ENCODE measurements at places on chromosomes 7 and 10.

DNA sequence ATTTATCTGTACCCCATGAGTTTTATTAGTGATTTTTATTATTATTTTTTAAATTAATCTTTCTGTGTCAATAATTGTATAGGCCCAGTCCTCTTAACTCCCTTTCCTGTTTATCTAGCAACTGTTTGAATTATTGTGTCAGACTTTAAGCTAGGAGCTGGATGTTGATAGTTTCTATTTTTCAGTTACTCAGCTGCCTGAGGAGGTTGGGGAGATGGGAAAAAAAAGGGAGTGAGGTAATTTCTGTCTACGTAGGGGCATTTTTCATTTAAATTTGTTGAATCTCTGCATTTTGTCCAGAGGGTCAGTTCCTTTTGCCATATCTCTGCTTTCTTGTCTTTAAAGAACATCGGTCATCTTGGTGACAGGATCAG, 5.0 kb upstream of the ZNF518A start:
- peaks cover 6% of the 10 kb centered on the region for H3K4me1 ChIP-seq
- H3K27me3 ChIP-seq, result peaks cover 8% of the 10 kb centered on the region
- DNase-seq, result no peak
- H3K36me3 ChIP-seq, result peaks cover 4% of the 10 kb centered on the region
- H3K4me3 ChIP-seq, result no peak overlapping the region

- H3K4me3 ChIP-seq, result no peak overlapping the region
- no peak overlapping the region for H3K27ac ChIP-seq
- no peaks in the 10 kb centered on the region for H3K36me3 ChIP-seq
- H3K4me1 ChIP-seq, result no peaks in the 10 kb centered on the region
- DNase-seq, result no peak
- H3K27me3 ChIP-seq, result no peaks in the 10 kb centered on the region
Measured at GRCh38 chr10:1559311-1559710, 178.0 kb downstream of the ADARB2 start.

GRCh38 chr7:30164567-30164966, 29.8 kb downstream of the MTURN start:
- DNase-seq, result no peak
- no peaks in the 10 kb centered on the region for H3K27me3 ChIP-seq

DNA sequence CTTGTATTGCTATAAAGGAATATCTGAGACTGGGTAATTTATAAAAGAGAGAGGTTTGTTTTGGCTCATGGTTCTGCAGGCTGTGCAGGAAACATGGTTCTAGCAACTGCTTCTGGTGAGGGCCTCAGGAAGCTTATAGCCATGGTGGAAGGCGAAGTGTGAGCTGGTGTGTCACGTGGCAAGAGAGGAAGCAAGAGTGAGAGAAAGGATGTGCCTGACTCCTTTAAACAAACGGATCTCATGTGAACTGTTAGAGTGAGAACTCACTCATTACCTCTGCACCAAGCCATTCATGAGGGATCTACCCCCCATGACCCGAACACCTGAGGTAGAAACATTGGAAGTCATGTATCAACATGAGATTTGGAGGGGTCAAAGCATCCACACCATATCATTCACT, 7.7 kb upstream of the ITPRIP start:
- no peak overlapping the region for H3K27ac ChIP-seq
- DNase-seq, result no peak
- no peaks in the 10 kb centered on the region for H3K36me3 ChIP-seq
- H3K27me3 ChIP-seq, result no peaks in the 10 kb centered on the region
- no peak overlapping the region for H3K4me3 ChIP-seq
- peaks cover 5% of the 10 kb centered on the region for H3K4me1 ChIP-seq

DNA sequence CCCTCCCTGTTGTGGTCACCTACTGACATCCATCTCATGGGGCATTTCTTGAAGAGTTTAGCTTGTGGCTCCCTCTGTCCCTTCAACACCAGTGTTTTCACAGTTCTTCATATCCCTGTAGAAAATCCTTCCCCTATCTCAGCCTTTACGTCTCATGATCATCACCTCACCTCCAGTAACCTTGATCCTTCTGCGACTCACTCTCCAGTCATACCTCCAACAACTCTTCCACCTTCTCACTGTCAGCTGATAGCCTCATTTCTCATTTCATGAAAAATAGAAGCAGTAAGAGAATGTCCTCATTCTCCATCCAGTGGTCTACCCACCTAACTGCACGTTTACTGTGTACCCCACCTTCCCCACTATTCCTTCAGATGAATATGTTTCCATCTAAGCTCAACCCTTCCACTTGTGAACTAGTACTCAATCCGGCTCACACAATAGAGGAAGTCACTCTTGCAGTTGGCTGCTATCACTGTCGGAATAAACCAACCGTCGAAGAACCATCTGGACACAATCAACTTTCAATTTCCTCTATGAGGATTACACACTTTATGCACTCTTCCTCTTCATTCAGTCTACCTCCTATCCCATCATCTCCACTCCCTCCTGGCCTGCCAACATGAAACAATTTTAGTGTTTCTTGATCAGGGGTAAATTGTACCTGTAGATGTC, 256.0 kb downstream of the AHR start:
- no peak overlapping the region for H3K27ac ChIP-seq
- H3K36me3 ChIP-seq, result no peaks in the 10 kb centered on the region
- H3K4me3 ChIP-seq, result no peak overlapping the region
- no peak for DNase-seq

DNA sequence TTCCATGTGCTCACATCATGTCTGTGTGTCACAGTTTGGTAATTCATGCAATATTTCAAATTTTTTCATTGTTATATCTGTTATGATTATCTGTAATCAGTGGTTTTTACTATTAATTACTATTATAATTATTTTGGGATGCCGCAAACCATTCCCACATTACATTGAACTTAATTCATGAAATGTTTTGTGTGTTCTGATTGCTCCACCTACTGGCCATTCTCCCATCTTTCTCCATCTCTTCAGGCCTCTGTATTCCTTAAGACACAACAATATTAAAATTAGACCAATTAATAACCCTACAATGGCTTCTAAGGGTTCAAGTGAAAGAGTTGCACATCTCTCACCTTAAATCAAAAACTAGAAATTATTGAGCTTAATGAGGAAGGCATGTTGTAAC, 398.5 kb downstream of the PCDH15 start:
- no peak overlapping the region for H3K27ac ChIP-seq
- H3K4me1 ChIP-seq, result no peaks in the 10 kb centered on the region
- no peaks in the 10 kb centered on the region for H3K36me3 ChIP-seq
- no peaks in the 10 kb centered on the region for H3K27me3 ChIP-seq
- DNase-seq, result no peak
- no peak overlapping the region for H3K4me3 ChIP-seq

DNA sequence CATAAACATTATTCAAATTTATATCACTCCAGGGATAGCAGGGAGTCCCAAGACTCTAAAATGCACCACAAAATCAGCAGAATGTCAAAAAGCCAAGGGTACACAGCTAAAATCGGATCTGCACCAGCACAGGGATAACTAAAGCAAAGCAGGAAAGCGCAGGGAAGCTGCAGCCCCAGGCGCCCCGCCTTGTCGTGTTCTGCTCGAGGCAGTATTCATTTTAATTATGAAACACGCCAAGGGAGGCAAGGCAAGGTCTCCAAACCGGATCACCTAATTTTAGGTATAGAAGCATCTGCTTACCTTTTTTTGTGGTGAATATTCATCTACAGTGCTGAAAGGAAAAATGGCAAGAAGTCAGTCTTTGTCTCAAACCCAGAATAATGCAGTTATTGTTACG, 199.4 kb downstream of the RAPGEF5 start:
- no peaks in the 10 kb centered on the region for H3K36me3 ChIP-seq
- H3K4me1 ChIP-seq, result no peaks in the 10 kb centered on the region
- no peak for DNase-seq
- H3K27ac ChIP-seq, result no peak overlapping the region

DNA sequence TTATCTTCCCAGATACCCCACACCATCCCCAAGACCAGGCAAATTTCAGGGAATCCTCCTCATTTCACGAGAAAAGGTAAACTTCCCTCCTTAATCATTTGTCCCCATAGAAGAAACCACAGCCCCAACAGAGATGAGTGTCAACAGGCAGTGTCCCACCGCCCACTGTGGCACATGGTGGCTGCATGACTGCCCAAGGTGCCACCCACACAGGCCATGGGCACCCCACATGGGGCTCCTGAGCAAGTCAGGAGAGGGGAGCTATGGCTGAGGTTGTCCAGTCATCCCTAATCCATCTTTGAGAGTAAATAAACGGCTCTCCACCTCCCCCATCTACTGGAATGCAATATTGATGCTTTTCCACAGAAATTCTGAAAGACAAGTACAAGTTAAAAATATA, 44.1 kb downstream of the ANTXRL start:
- no peak overlapping the region for H3K4me3 ChIP-seq
- no peaks in the 10 kb centered on the region for H3K27me3 ChIP-seq
- H3K4me1 ChIP-seq, result no peaks in the 10 kb centered on the region
- no peak for DNase-seq
- H3K27ac ChIP-seq, result no peak overlapping the region

GRCh38 chr10:65273115-65273514, 1652.7 kb upstream of the LRRTM3 start:
- H3K27ac ChIP-seq, result no peak overlapping the region
- no peak overlapping the region for H3K4me3 ChIP-seq
- no peak for DNase-seq
- H3K36me3 ChIP-seq, result no peaks in the 10 kb centered on the region

GRCh38 chr7:131032786-131033185, 294.9 kb upstream of the MKLN1 start:
- H3K27ac ChIP-seq, result no peak overlapping the region
- peaks cover 47% of the 10 kb centered on the region for H3K4me1 ChIP-seq
- no peak for DNase-seq
- no peaks in the 10 kb centered on the region for H3K36me3 ChIP-seq
- H3K4me3 ChIP-seq, result no peak overlapping the region

DNA sequence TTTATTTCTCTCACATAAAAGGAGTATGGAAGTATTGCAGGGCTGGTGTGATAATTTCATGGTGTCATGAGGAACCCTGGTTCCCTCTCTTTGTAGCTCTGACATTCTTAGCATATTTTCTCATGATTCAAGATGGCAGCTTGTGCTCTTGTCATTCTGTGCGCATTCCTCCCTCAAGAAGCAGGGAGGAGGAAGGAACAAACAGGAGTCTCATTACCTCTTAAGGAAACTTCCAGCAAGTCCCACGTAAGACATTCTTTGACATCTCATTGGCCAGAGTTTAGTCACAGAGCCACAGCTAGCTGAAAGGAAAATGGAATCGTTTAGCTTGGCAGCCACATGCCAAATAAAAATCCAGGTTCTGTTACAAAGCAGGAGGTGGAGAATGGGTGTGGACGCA, 546.8 kb downstream of the LRMDA start:
- no peaks in the 10 kb centered on the region for H3K36me3 ChIP-seq
- no peak overlapping the region for H3K27ac ChIP-seq

- H3K4me3 ChIP-seq, result no peak overlapping the region
- no peaks in the 10 kb centered on the region for H3K27me3 ChIP-seq
- no peak overlapping the region for H3K27ac ChIP-seq
- H3K4me1 ChIP-seq, result no peaks in the 10 kb centered on the region
- no peak for DNase-seq
Measured at GRCh38 chr10:126558881-126559280, 111.6 kb downstream of the C10orf90 start.

GRCh38 chr7:121187676-121188075, 141.1 kb upstream of the WNT16 start:
- no peak overlapping the region for H3K4me3 ChIP-seq
- no peaks in the 10 kb centered on the region for H3K27me3 ChIP-seq
- H3K4me1 ChIP-seq, result no peaks in the 10 kb centered on the region
- no peak for DNase-seq

- H3K27ac ChIP-seq, result no peak overlapping the region
- H3K4me3 ChIP-seq, result no peak overlapping the region
- H3K4me1 ChIP-seq, result no peaks in the 10 kb centered on the region
- no peaks in the 10 kb centered on the region for H3K36me3 ChIP-seq
Measured at GRCh38 chr10:108568824-108569223, 1354.5 kb downstream of the XPNPEP1 start.
